ENCODE measurements at places on chromosomes 3 and 15.

DNA sequence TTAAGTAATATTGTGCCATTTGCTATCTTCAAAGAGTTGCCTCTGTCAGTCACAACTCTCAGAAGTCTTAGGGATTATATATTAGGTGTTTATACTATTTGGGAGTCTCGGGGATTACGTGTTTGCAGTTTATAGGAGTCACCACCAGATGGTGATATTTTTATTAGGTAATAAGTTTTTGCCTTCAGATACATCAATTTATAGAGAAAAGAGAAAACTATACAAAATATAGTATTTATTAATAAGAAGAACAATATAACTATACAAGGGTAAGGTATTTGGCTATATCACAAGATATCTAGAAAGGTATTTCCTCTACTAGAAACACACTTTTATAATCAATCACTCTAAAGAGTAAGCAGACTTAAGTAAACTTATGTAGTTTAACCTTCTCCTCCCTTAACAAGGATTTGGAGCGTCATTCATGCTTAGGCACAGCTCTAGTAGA lies 10.7 kb upstream of the DHX36 start:
- H3K27me3 ChIP-seq: no peaks in the 10 kb centered on the region
- H3K4me1 ChIP-seq: no peaks in the 10 kb centered on the region
- no peak overlapping the region for H3K4me3 ChIP-seq
- no peak overlapping the region for H3K27ac ChIP-seq
- no peak for DNase-seq

- no peaks in the 10 kb centered on the region for H3K27me3 ChIP-seq
- DNase-seq: no peak
- H3K36me3 ChIP-seq: no peaks in the 10 kb centered on the region
- no peak overlapping the region for H3K4me3 ChIP-seq
Observed at GRCh38 chr15:92846741-92847140, 53.4 kb upstream of the CHD2 start.

DNA sequence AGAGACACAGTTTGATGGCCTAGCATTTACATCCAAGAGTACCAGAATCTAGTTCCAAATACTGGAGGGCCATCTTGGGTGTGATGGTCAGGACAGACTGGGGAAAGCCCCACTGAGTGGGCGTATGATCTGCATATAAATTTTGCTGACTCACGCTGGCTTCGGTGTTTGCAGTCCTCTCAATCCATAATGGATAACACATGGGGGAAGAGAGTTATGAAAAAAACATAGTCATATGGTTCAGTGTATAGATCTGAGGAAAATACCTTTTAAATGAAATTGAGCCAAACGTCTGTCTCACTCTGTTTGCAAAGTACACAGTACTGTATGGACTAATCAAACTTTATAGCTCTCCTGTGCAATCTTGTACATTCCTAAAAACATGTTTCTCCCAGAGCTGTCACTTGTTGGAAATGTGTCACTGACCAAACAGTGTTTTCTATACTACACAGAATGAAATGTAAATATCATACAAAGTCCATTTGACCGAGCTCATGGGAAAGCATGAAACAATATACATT lies 125.3 kb upstream of the THBS1 start:
- H3K27me3 ChIP-seq: no peaks in the 10 kb centered on the region
- no peaks in the 10 kb centered on the region for H3K36me3 ChIP-seq
- no peak for DNase-seq
- no peak overlapping the region for H3K4me3 ChIP-seq
- no peak overlapping the region for H3K27ac ChIP-seq

DNA sequence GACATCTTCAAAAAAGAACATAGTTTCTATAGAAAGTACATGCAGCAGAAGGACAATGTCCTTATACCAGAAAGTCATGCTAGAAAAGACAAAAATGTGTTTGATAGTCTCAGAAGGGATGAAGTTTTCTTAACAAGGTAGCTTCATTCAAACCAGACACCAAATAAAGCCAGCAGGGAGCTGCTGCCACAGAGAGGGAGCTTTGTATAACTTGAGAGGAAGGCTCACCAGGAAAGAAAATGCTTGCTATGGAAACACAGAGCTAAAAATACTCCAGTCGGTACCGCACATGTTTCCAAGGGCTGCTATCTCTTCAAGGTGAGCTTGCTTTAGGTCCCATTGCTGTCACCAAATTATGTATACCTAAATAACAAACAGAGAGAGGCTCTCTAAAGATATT lies 1074.8 kb upstream of the ALCAM start:
- no peaks in the 10 kb centered on the region for H3K27me3 ChIP-seq
- H3K4me3 ChIP-seq: peak overlapping the region; percentile 10
- no peak for DNase-seq
- H3K4me1 ChIP-seq: no peaks in the 10 kb centered on the region
- H3K27ac ChIP-seq: no peak overlapping the region

DNA sequence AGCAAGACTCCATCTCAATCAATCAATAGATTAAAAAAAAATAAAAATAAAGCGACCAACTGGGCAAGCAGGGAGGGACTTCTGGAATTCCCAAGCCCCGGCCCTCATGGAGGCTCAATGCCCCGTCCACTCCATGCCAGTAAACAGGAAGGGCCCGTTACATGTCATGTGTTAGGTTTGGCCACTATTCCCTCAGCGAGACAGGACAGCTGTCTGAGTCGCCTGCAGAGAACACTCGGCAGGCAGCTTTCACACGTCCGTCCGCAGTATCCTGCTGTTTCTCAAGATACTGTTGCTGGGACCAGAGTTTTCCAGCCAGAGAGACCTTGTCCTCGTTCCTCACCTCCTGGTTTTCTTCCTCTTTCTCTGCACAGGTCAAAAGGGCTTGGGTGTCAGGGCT lies 18.0 kb downstream of the TMEM44 start:
- H3K27me3 ChIP-seq: no peaks in the 10 kb centered on the region
- no peaks in the 10 kb centered on the region for H3K36me3 ChIP-seq
- no peak for DNase-seq

GRCh38 chr3:8629151-8630021 lies 15.2 kb downstream of the SSUH2 start:
- no peaks in the 10 kb centered on the region for H3K27me3 ChIP-seq
- no peaks in the 10 kb centered on the region for H3K36me3 ChIP-seq
- no peak overlapping the region for H3K4me3 ChIP-seq
- H3K4me1 ChIP-seq: peaks cover 9% of the 10 kb centered on the region

GRCh38 chr3:42314411-42314810 lies 48.4 kb upstream of the CCK start:
- H3K36me3 ChIP-seq: no peaks in the 10 kb centered on the region
- H3K27ac ChIP-seq: no peak overlapping the region
- H3K4me3 ChIP-seq: no peak overlapping the region

GRCh38 chr3:132804498-132804897 lies 82.3 kb upstream of the NPHP3 start:
- no peaks in the 10 kb centered on the region for H3K27me3 ChIP-seq
- H3K36me3 ChIP-seq: no peaks in the 10 kb centered on the region
- H3K27ac ChIP-seq: peak overlapping the region; percentile 7
- no peak for DNase-seq
- peaks cover 18% of the 10 kb centered on the region for H3K4me1 ChIP-seq

DNA sequence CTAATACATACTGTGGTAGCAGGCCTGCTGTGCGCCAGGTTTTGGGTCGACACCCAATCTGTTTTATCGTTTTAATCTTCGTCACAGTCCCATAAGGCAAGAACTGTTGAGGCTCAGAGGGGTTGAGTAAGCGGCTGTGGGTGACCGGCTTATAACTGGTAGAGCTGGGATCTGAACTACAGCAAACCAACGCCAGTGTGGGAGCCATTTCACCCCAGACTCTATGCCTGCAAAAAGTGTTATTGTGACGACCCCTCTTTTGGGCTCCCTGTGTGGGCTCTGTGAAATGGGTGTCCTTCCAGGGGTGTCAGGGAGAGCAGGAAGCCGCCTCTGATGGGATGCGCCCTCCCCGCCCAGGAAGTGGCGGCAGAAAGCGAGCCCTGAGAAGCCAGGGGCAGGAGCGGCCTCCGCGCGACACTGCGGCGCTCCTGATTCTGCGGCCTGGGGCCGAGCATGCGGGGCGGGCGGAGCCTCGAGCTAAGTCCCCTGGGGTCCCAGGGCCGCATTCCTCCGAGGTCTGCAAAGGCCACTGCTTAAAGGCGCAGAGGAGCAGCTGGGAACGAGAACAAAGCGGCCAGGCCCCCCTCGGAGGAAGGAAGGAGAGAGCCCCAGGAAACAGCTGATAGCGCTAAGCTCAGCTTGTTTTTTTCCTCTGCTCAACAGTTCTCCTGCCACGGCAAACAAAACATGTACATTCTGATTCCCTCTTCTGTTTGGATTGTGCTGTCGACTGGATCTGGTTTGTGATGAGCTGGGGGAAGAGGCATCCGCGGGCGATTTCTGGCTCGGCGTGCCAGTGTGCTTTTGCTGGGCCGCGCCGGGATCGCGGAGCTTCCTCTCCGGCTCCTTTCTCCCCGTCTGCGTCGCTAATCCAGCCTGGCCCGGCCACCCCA lies 33.9 kb downstream of the GRK7 start:
- H3K27ac ChIP-seq: peak overlapping the region; percentile 72
- H3K4me3 ChIP-seq: peak overlapping the region; percentile 50
- H3K36me3 ChIP-seq: no peaks in the 10 kb centered on the region
- DNase-seq: peak; percentile 71
- H3K27me3 ChIP-seq: no peaks in the 10 kb centered on the region
- no peaks in the 10 kb centered on the region for H3K4me1 ChIP-seq

DNA sequence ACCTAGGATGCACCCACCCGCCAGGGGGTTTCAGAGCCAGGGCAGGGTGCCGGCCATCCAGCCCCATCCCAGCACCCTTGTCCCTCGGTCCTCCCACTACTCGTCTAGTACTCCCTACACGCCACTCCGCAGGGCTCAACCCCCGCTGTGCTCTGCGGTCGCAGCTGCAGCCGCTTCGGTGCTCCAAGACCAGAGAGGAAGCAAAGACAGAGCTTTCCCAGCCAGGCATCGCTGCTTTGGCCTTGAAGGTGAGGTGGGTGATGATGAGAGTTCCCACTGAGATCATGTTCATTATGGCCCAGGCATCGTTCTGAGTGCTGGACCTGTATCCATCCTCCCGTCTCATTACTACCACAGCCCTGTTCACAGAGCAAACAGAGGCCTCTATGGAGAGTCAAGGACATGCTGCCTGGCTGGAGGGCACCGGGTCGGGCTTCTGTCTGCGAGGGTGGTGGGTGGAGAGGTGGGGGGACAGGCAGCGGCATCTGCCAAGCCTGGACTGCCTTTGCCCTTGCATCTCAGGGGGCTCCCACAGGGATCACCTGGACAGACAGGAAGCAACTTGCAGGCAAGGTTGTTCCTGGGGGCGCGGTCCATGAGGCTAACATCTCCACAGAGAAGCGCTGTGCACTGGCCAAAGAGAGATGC lies 66.9 kb downstream of the KLF13 start:
- H3K27ac ChIP-seq: no peak overlapping the region
- no peaks in the 10 kb centered on the region for H3K27me3 ChIP-seq
- H3K4me1 ChIP-seq: peaks cover 38% of the 10 kb centered on the region
- DNase-seq: no peak

DNA sequence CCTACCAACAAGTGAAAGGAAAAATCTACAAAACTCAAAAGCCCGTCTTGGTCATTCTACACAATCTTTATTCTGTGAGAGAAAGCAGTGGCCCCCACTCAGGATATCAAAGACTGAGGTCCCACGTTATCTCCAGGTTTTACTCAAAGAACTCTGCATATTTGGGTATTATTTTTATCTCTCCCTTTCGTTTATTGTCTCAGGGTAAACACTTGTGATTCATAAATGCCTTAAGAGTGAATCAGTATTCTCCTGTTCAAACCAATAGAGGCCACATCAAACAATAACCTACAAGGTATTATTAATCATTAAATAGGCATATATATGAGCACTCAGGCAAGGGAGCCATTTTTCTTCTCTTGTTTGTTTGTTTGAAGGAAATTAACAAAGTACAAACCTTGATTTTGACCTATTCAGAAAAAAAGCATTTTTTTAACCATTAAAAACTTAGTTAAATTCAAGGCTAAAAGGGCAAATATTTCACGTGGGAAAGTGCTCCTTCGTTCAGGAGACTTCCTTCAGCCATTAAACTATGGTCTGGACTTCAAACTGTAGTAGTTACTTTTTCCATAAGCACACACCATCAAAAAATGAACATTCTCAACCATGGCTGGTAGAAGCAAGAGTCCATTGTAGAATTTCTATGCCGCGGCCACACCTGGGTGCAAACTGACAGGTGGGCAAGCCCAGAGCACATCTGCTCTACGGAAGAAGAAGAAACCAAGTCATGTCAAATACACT lies 13.9 kb upstream of the HES1 start:
- no peaks in the 10 kb centered on the region for H3K36me3 ChIP-seq
- no peak overlapping the region for H3K4me3 ChIP-seq
- DNase-seq: no peak
- peaks cover 36% of the 10 kb centered on the region for H3K27me3 ChIP-seq

GRCh38 chr3:5274091-5274490 lies 86.6 kb downstream of the EDEM1 start:
- H3K27ac ChIP-seq: no peak overlapping the region
- no peaks in the 10 kb centered on the region for H3K27me3 ChIP-seq
- H3K4me1 ChIP-seq: no peaks in the 10 kb centered on the region
- no peaks in the 10 kb centered on the region for H3K36me3 ChIP-seq
- no peak overlapping the region for H3K4me3 ChIP-seq

DNA sequence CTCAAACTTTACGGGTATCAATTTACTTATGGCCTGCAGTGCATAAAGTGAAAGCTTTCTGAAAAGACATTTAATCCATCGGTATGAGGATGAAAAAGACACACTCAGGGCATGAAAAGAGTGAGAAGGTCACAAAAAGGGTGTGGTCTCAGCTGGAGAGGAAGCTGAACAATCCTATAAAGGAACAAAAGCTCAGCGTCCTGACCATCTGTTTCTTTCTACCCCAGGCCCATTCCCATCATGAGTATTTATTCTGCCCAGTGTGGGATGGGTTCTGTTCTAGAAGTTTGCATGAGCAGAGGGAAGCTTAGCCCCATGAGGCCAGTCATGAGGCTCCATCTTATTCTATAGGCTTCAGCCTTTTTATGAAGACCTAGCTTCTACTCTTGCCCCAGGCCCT lies 144.6 kb downstream of the LPP start:
- no peak for DNase-seq
- H3K36me3 ChIP-seq: no peaks in the 10 kb centered on the region
- no peaks in the 10 kb centered on the region for H3K27me3 ChIP-seq
- no peak overlapping the region for H3K4me3 ChIP-seq
- H3K4me1 ChIP-seq: peaks cover 66% of the 10 kb centered on the region

DNA sequence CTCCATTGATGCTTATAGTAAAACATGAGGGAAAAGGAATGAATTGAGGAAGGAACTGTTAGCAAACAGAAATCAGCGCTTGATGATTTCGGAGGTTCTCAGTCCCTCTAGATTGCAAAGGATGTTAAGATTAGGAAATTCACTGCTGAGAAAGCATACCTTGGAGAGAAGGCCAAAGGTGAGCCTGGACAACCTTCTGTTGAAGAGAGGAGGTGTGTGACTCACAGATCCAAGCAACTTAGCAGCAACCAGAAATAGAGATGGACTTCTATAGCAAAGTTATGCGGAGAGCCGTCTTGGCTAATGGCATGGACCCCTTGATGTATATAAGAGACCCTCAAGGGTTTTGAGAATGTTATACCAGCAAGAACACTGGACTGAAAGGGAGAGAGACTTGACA lies 114.3 kb downstream of the EEFSEC start:
- H3K4me3 ChIP-seq: no peak overlapping the region
- no peaks in the 10 kb centered on the region for H3K4me1 ChIP-seq
- H3K27me3 ChIP-seq: no peaks in the 10 kb centered on the region
- H3K27ac ChIP-seq: no peak overlapping the region
- peaks cover 61% of the 10 kb centered on the region for H3K36me3 ChIP-seq

GRCh38 chr3:61057464-61057863 lies 193.8 kb downstream of the FHIT start:
- no peak for DNase-seq
- no peaks in the 10 kb centered on the region for H3K4me1 ChIP-seq
- no peaks in the 10 kb centered on the region for H3K36me3 ChIP-seq
- no peak overlapping the region for H3K4me3 ChIP-seq

- no peak for DNase-seq
- H3K36me3 ChIP-seq: no peaks in the 10 kb centered on the region
- H3K27me3 ChIP-seq: no peaks in the 10 kb centered on the region
Observed at GRCh38 chr3:147960786-147961185, 551.6 kb downstream of the ZIC1 start.
